ENCODE measurements at places on chromosomes 2 and 18. TPM values are rescaled to one million over a fixed set of nuclear protein-coding genes. Genes with fewer than 3 reads are reported as not detected.

Gene SCYGR1
- not detected for total RNA-seq

Gene SERPINB2
- total RNA-seq: under 0.01 TPM

Gene MBD1
- 40.3 TPM for total RNA-seq

Gene DSEL
- total RNA-seq: 59.0 TPM

Gene NDC80
- 3.4 TPM for total RNA-seq

Gene STRADB
- total RNA-seq: 66.6 TPM

Gene SIX3
- 0.49 TPM for total RNA-seq

Gene EPG5
- total RNA-seq: 26.8 TPM

Gene SMCHD1
- 152 TPM for total RNA-seq

Measured in temporal lobe (tissue), 4 donors.